ENCODE measurements at places on chromosomes 3 and 15.

DNA sequence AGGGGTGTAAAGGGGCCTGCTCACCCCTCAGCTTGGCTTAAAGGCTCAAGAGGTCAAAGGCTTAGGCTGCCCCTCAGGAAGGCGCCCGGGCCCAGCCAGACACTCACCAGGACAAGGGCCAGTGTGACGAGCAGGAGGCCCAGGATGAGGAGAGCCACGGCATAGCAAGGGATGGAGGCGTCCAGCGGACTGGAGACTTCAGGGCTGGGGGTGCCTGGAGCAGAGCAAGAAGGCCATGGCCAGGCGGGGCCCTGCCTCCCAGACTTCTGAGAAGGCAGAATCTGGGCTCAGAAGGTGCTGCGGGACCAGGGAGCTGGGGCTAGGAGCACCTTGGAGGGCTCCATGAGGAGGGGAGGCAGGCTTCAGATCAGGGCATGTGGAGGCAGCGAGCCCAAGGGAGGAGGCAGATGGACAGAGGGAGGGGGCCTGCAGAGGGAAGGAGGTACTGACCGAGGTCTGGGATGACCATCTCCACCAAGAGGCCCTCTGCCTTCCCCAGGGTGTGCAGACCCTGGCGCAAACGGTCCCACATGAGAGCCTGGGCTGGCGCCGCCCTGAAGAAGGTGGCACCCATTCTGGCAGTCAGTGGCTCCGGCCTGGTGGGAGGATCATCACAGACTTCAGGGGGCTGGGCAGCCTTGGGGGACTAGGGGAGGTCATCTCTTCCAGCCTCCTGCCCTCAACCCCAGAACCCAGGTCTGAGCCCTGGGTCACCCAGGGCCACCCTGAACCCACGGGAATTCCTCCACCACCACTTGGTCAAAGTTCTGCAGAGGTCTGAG is 24.5 kb downstream of the C15orf39 start:
- DNase-seq = no peak

- DNase-seq = no peak
These were observed 109.1 kb upstream of the DLG1 start for GRCh38 chr3:197407526-197407925.

DNA sequence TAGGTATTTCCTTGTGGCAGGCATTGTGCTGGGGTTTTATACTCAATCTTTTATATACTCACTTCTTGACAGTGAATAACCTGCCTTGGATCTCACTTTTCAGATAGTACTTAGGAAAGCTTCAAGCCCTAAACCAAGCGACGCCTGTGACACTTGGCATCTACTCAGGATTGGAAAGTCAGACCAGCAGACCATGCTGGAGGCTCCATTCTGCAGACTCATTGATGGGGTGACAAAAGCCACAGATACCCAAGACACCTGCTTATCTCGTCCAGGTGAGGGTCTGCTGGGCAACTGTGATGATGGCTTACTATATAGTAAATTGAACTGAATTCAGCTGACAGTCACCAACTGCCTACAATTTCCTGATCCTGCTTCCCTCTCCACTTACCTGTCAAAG is 79.4 kb upstream of the MRPS22 start:
- DNase-seq = no peak

- no peak for DNase-seq
These were observed 129.4 kb downstream of the DNAJB8 start for GRCh38 chr3:128337305-128337704.

- DNase-seq = no peak
These were observed 139.1 kb downstream of the GBE1 start for GRCh38 chr3:81622395-81622794.

DNA sequence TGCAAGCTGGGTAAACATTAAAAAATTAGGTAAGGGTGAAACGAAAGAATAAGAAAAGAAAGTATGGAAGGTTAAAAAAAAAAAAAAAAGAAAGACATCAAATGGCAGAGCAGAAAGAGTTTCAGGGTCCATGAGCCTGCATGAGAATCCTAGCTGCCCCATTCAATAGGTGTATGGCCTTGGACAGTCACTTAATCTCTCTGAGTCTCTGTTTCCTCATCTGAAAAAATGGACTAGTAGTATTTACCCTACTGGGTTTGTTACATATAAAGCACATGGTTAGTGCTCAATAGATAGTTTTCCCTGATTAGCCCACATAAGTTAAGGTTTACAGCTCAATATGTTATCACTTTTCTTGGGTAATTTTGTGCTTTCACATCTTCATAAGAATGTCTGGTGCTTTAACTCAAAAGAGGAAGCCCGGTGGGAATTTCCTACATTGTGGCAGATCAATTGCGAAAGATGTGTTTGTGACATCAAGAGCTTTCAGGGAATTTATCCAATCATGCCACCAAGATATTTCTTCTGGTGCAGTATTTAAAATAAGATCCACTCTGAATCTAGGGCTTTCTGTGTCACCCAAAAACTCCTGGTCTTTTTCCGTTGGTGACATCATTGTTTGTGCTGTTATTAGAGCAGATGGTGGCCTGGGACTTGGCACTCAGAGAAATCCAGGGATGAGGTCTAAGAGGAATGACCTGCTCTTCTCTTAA is 57.2 kb upstream of the UBE2E1 start:
- no peak for DNase-seq

GRCh38 chr3:100647657-100648056 is 38.3 kb downstream of the ADGRG7 start:
- no peak for DNase-seq

DNA sequence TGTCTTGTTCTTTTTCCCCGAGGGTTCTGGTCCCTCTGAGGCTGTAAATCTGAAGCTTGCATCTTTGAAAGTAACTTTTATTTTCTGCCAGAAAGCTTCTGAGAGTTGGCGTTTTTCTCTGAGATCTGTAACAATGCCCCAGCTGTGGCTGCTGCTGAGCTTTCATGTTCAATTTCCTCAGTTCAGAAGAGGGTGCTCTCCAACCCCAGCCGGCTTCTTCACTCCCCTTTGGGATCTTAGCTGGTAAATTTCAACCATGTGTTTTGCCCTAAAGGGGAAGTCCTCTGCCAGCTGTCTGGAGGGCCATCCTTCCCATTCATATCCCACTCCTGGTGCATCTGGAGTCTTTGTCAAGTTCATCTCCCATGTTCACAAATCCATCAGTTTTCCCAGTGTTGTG is 18.3 kb upstream of the CFAP100 start:
- DNase-seq = no peak

Data from activated T-cell treated with anti-CD3 and anti-CD28 coated beads, Interleukin-2, amount 50 U/mL, for 48 hours (primary cell).